ENCODE measurements at places on chromosomes 2 and 18.

- DNase-seq, result no peak
Observed at GRCh38 chr18:79494936-79495335, 99.2 kb downstream of the NFATC1 start.

GRCh38 chr2:112841295-112842044, 4.9 kb upstream of the IL1B start:
- DNase-seq, result no peak

DNA sequence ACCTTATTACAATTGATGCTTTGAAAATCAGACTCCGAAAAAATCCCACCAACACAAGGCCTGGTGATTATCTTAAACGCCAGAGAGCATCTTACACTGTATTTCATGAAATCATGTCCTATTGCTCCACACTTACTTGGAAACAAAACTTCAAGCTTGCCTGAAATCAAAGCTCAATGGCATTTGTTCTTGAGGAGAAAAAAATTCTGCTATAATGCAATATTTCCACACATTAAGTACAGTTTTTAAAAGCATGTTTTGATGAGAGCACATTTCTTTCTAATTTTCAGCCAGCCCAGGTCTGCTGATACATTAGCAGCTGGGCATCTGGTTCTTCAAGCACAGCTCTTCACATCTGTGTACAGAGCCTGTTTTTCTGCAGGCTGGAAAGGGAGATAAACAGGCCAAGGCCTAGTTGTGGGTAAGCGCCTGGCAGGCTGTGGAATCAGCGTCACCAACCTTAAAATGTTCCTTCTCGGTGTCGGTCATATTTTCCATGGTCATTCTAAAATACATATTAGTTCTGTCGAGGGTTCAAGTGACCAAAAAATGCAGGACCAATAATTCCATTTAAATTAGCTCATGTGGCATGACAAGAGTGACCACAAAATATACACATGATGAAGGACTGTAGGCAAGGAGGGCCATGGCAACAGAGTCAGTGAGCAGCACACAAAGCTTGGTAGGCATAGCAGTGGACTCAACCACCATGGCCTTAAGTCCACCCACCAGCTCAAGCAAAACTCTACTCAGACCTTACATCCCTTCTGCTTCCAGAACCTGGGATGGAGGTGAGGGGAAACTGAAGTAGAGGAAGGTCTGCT, 20.9 kb downstream of the SLC8A1 start:
- no peak for DNase-seq

- DNase-seq, result no peak
Observed at GRCh38 chr2:60605866-60606265, 52.4 kb upstream of the BCL11A start.

DNA sequence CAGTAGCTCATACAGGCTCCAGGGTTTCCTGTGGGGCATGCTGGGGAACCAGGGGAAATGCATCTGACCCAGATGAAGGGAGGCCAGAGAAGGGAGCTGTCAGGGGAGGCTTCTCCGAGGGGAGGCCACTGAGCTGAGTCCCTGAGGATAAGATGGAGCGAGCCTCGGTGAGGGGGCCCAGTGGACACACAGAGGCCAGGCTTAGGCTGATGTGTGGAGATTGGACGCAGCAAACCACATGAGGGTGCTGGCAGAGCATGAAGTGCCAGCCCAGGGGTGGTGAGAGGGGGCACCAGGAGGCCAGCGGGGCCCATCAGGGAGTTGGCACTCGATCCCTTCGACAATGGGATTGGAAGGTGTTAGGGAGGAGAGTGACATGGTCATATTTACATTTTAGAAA, 235.0 kb downstream of the KLHL29 start:
- DNase-seq, result no peak

- no peak for DNase-seq
Observed at GRCh38 chr18:46068763-46069162, 3.3 kb downstream of the PSTPIP2 start.

DNA sequence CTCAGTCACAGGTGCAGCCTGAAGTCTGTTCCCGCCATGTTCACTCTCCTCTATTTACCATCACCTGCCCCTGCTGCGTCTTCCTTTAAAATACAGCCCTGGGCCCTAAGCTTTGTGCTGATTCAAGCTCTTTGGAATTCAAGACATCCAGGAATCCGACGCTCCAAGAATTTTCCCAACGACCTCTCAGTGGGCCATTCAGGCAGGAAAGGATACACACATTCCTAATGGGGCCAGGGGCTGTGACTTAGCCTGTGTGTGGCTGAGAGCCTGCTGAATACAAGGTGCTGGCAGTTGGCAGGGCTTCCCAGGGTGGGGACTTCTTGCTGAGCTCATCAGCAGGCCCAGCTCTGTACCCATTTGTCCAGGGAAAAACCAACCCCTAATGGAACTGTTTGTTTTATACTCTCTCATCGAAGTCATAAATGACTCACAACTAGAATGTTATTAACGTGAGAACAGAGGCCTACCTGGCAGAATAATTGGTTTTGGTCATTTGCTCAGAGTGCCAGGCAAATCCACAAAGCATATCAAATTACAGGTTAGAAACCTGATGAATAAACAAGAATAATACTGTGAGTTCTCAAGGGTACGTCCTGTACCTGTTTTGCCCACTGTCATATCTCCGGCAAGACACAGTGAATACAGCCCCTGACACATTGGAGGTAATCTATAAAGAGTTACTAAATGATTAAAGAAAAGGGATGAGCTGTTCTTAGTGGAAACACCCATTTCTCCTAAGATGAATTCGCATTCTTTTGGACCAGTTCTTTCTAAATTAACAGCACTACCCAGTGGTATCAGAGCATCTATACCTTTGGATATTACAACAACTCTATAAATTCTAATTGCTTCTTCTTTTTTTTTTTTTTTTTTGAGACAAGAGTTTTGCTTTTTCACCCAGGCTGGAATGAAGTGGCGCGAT, 12.6 kb upstream of the KCMF1 start:
- peak; percentile 95 for DNase-seq

GRCh38 chr18:77030201-77030600, 102.4 kb downstream of the MBP start:
- DNase-seq, result no peak

DNA sequence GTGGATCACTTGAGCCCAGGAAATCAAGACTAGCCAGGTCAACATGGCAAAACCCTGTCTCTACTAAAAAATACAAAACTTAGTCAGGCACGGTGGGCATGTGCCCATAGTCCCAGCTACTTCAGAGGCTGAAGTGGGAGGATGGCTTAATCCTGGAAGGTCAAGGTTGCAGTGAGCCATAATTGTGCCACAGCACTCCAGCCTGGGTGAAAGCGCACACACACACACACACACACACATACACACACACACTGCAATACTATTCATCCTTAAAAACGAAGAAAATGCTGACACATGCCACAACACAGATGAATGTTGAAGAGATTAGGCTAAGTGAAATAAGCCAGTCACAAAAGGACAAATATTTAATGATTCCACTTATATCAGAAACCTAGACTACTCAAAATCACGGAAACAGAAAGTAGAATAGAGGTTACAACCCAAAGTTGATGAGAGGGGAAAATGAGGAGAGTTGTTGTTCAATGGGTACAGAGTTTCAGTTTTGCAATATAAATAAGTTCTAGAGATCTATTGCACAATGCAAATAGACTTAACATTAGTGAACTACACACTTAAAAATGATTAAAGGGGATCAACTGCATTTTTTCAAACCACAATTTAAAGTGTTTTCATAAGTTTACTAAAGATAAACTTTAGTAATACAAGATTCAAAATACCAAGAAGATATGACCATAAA, 114.5 kb downstream of the USP34 start:
- DNase-seq, result no peak

GRCh38 chr2:98580656-98581284, 27.5 kb downstream of the COA5 start:
- no peak for DNase-seq

- DNase-seq, result no peak
Observed at GRCh38 chr2:197190100-197190432, 120.5 kb downstream of the ANKRD44 start.

GRCh38 chr18:29434650-29435049, 1257.7 kb upstream of the CDH2 start:
- no peak for DNase-seq

DNA sequence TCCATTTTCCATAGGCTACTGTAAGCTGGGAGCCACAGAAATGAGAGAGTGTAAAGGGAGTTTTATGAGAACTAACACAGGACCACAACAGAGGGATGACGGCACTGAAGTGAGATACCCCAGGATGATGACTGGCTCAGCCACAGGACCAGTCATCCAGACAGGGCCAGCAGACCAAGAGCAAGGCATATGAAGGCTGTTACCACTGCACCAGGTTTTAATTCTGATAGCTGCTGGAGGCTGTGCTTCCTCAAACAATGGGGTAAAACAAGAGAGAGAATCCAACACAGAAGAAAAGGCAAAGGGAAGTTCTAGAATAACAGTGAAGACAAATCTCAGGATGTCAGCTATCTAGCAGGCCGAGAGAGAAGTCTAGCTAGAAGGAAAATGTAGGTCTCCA, 94.9 kb downstream of the BCL2 start:
- DNase-seq, result no peak

GRCh38 chr2:215698566-215698965, 262.7 kb upstream of the FN1 start:
- peak; percentile 7 for DNase-seq

DNA sequence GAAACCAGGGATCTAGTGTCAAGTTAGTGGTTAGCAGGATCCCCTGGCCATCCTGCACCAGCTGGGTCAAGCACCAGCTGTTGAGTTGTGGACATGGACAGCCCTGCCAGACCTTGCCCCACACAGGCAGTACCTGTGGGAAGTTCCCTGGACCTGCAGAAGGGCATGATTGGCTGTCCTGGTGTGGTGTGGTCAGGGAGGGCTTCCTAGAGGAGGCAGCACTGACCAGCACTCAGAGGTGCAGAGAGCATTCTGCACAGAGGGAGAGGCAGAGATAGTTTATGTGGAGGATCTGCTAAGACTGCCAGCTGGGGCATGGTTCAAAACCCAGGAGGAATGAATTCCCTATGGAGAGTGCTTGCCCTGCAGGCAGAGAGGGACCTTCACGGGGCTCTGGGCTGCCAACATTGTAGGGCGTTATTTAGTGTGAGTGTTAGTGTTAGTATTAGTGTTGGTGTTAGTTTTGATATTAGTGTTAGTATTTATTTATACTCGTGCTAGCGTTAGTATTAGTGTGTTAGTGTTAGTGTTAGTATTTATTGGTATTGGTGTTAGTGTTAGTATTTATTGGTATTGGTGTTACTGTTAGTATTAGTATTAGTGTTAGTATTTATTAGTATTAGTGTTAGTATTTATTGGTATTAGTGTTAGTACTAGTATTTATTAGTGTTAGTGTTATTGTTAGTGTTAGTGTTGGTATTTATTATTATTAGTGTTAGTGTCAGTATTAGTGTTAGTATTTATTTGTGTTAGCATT, 31.9 kb downstream of the TWIST2 start:
- DNase-seq, result no peak

DNA sequence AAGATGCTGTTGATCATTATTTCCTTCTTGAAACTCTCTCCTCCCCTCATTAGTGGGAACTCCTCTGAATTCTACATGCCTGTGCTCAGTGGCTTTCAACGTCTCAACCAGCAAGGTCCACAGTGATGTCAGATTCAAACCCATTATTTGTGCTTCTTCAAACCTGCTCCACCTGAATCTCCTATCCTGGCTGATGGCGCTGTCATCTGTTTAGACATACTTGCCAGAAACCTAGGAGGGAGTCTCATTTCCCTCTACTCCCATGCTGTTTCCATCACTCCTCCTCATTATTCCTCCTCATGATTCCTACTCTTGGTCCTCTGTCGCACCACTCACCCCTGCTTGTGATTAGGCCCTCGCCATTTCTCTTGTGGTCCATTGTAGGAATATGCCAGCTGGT, 2.9 kb upstream of the LPIN2 start:
- no peak for DNase-seq

DNA sequence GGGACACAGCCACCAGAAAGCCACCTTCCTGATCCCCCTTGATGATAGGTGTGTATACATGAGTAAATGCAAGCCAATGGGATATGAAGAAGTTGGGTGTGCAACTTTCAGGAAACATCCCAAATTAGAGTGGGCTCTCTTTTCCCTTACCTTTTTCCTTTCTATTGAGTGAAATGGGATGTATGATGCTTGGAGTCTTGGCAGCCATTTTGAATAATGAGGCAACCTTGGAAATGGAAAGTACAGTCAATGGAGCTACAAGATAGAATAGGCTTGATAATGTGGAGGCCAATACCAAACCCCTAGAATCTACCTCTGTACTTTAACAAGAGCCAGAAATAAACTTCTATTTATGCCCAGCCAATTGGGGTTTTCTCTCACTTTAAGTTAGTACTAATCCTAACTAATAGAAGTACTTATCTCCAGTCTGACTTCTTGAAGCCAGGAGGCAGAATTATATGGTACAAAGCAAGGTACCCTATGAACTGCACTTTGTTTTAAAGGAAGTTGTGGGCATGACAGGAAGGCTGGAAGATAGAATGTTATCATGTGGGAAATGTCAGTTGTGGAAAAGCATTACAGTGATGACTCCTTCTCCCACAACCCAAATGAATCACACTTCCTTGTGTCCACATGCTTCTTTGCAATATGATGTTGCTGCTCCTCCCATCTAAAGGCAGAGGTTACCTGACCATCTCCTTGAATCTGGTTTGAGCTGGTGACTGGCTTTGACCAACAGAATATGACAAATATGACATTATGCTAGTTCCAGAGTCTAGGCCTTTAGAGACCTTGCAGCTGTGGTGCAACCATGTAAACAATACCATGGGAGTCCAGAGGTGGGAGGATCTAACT, 12.9 kb upstream of the NABP1 start:
- DNase-seq, result no peak

DNA sequence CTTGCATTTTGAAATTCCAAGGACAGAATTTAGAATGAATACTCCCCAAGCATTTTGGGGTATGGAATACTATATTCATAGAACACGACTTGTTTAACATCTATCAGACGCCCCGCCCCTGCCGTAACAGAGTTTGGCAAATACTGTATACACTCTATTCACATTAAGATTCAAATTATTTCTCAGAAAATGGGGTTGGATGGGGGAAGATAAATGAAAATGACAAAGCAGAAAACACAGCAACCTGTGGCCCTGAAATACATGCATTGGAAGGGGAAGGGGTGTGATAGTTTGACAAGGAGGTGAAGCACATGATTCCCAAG, 634.6 kb upstream of the SLC39A10 start:
- no peak for DNase-seq

GRCh38 chr2:238999291-238999741, 151.4 kb downstream of the TWIST2 start:
- DNase-seq, result no peak

DNA sequence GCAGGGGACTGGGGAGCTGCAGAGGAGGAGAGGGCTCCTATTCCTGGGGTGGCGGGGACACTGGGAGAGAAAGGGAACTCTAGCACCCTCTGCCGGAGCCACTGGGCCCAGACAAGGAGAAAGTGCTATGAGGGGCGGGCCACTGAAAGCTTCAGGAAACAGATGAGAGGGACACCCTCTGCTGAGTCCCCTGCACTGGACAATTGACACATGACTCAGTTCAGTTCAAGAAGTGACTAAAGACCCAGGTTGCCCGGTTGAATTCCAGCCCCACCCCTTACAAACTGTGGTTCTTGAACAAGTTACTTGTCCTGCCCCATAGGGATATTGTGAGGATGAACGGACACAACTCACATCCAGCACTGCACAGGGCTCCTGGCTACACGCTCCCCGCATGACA, 5.0 kb downstream of the RUFY4 start:
- DNase-seq, result no peak

Data from RWPE1 (cell line).